ENCODE measurements at places on chromosomes 2 and 18. TPM values are rescaled to one million over a fixed set of nuclear protein-coding genes. Genes with fewer than 3 reads are reported as not detected.
A peak's percentile ranks its signal among the peaks of the same experiment; 100 is the strongest.

GRCh38 chr2:171490577-171490976, 31.7 kb upstream of the CYBRD1 start:
- DNase-seq: peak; percentile 62

DNA sequence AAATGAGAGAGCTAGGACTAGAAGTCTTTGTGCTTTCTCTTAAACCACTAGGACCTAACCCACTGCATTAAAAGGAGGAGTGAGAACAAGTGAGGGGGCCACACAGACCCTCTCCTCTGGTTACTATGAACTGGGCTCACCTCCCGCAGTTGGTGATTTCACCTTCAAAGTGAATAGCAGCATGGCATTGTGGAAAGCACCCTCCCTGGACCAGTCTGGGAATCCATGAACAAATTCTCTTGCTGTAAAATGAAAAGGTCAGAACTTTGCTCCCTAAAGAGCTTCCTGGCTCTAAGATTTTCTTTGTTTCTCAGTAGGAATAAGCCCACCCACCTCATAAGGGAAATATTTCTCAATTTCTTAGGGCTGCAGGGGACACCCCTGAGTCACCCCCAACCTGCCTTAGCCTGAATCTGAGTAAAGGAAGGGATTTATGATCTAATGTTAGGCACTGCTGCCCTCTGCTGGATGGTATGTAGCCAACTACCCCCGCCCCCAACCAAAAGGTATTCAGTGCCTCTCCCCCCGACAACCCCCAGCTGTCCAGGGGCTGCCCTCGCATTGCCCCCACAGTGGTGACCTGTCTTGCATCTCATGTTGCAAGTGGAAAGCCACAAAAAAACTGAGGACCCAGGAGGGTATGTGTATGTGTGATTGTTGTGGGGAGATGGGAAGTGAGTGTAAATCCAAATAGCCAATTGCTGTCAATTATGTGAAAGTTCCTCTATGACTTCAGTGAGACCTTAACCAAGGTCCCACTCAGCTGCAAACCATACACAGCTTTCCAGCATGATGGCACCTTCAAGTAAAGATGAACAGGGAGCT, 230.9 kb upstream of the SLC14A2 start:
- peak; percentile 58 for DNase-seq

GRCh38 chr18:52577795-52578194, 237.8 kb downstream of the DCC start:
- DNase-seq: no peak

DNA sequence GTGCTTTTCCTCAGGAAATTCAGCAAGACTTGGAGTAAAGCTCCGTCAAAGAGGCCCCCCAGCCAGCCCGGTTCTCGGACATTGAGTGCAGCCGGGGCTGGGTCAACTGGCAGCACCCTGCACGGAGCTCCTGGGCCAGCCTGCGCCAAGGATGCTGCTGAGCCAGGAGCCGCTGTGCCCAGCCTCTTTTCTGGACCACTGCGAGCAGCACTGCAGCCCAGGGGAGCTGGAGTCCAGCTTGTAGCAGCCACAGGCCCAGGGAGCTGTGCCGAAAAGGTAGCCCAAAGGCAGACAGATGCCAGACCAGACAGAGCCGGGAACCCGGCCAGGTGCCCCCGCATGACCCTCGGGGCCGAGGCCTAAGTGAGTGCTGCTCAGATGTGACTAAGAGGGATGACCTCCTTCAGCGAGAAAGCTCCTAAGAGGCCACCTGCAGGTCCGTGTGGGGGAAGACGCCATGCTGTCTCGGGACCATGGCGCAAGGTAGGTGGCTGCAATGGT, 7.3 kb downstream of the CLHC1 start:
- DNase-seq: no peak

- no peak for DNase-seq
Observed at GRCh38 chr2:71697106-71698004, 244.0 kb downstream of the DYSF start.

- DNase-seq: no peak
Observed at GRCh38 chr2:43218155-43218701, 8.2 kb downstream of the ZFP36L2 start.

GRCh38 chr18:59002974-59003594, 136.6 kb upstream of the SEC11C start:
- DNase-seq: no peak

GRCh38 chr2:120710256-120710655, 25.4 kb upstream of the GLI2 start:
- no peak for DNase-seq

GRCh38 chr18:8536231-8536630, 73.0 kb upstream of the RAB12 start:
- DNase-seq: no peak

GRCh38 chr2:111155610-111156009, 34.9 kb downstream of the BCL2L11 start:
- DNase-seq: no peak

- DNase-seq: peak; percentile 57
Observed at GRCh38 chr2:96353032-96353561, 17.5 kb downstream of the NCAPH start.

DNA sequence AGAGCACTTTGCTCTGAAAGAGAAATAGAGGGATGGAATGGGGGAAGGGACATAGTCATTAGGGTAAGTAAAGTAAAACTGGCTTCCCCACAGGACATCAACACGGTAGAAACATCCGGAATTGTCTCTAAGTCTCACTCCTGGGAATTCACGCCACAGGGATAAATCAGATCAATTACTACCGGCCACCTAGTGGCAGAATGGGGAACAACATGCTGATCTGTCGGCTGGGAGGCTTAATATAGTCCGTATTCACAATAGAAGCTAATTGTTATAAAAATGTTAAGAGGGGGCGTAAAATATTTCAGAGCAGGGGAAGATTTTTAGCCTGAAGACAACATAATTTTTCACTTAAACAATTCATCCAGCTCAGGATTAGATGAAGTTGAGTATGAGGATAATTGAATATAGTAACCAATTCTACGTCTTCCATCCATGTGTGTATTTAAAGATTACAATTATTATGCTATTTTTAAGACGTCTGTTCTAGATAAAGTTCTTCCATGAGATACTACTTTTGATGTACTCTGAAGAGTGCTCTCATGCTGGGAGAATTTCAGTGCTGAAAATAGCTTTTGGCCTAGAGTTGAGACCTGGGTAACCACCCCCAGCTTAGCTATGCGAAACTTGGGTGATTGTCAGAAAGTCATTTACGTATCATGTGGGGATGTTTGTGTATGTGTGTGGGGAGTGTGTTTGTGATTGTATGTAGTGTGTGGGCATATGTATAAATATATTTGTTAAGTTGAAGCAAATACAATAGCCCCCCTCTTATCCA, 65.7 kb downstream of the LRRTM1 start:
- DNase-seq: peak; percentile 45

DNA sequence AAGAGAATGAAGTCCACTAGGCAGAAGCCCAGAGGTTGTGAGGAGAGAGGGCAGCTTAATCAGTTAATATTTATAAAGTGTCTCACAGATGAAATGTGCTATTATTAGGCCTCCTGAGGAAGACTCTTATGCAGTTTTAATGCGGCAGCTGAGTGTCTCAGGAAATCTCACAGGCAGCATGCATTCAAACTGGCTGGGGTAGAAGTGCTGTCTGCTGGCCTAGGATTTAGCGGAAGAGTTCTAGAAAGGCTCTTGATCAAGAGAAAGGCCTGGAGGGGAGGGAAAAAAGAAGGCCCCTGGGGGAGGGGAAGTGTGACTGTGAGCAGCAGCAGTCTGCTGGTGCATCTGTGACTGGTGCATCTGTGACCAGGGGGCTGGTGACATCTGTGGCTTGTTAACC, 133.0 kb downstream of the FSHR start:
- DNase-seq: no peak

DNA sequence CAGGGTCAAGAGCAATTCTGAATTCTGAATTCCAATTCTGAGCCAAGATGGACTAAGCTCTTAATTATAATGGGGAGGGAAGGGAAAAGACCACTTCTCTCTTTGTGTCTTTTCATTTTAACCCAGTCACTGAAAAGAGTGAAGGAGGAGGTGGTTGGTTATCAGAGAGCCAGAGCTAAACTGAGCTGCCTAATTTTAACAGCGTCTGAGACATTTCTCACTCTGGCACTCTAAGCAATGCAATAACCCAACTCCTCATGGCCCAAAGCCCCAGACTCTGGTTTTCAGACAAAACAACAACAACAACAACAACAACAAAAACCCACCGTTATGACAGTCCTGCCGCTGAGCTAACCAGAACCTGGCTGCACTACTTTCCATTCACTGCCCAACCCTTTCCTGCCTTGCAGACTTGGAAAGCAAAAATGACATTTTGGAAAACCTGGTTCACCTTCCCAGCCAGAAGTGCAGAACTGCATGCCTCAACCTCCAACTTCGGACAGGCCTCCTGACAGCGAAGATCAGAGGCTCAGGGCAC, 1.0 kb downstream of the CHST10 start:
- DNase-seq: no peak

GRCh38 chr18:51188024-51188701, 9.3 kb downstream of the MEX3C start:
- DNase-seq: no peak

- DNase-seq: no peak
Observed at GRCh38 chr2:69104261-69104660, 91.3 kb downstream of the ANTXR1 start.

- no peak for DNase-seq
Observed at GRCh38 chr2:211367711-211368110, 811.3 kb downstream of the CPS1 start.

DNA sequence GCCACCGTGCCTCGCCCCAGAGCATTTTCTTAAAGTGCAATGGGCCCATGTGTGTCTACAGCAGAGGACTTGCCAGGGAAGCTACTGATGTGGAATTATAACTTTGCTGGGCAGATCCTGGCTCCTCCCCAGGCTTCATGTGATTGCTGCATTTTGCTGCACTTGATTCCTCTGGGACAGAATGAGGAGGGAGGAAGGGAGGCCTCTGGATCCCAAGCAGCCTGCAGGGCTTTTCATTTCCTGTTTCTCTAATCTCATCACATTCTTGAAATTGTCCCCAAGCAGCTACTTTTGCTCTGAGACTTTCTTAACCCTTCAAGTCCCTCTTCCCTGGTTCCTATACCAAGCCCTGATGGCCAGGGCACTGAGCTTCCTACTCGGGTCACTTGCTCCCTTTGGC, 134.4 kb upstream of the SEC11C start:
- no peak for DNase-seq

DNA sequence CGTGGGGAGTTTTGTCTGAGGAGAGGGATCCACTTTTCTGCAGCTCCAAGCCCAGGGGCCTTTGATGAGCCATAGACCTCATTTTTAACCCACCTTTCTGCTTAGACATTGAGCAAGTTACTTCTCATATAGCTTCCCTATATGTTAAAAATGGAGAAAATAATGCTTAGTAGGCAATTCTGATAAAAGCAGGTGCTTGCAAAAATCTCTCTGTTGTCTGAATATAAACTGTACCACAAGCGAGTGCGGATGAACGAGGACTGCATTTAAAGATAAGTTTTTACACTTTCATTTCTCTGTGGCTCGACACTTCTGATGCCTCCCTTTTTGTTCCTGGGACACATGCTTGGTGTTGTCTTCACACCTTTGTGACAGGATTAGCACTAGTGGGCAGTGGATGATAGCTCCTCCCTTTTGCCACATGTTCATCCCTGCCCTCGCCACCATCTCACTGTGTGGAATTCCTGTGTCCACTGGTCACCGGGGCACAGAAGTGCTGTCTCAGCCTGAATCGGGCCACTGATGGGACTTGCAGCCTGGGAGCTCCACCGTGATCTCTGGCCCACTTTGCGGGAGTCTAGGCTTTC, 1.6 kb downstream of the TYMS start:
- DNase-seq: no peak

DNA sequence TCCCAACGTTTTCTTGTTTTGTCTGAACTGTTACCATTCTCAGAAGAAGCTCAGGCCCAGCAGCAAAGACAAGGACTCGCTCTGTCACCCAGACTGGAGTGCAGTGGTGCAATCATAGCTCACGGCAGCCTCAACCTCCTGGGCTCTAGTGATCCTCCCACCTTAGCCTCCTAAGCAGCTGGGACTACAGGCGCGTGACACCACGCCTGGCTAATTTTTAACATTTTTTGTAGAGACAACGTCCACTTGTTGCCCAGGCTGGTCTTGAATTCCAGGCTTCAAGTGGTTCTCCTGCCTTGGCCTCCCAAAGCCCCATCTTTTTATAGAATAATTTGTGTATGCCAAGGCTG, 2.0 kb upstream of the SMYD5 start:
- no peak for DNase-seq

DNA sequence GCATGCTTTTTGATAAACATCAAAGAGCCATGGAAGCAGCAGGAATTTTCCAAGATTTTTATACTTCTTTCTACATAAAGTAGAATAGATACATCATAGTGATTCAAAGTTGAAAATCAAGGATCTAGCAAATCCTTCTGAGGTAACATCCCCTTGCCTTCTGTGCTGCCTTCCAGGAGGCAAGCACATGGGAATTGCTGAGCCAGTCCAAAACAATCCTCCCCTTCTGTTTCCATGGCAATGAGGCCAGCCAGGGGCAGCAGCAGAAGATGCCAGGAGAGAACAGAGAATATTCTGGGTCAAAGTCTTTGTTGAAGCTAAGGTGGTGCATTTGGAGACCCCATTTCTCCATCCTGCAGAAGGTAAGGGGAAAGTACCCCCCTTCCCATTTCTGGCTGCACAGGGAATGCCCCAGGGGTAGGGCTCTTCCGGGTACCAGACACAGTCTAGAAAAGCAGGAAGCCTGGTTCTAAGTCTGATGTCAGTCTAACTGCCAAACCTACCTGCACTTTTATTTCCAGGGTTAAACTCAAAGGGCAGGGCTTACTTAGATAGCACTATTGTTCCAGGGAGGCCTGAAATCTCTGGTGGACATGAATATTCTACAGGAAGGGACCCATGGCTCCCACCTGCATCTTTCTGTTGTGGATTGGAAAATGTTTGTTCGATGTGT, 22.1 kb downstream of the CENPA start:
- no peak for DNase-seq

- DNase-seq: no peak
Observed at GRCh38 chr2:100981011-100981410, 21.1 kb upstream of the RPL31 start.

DNA sequence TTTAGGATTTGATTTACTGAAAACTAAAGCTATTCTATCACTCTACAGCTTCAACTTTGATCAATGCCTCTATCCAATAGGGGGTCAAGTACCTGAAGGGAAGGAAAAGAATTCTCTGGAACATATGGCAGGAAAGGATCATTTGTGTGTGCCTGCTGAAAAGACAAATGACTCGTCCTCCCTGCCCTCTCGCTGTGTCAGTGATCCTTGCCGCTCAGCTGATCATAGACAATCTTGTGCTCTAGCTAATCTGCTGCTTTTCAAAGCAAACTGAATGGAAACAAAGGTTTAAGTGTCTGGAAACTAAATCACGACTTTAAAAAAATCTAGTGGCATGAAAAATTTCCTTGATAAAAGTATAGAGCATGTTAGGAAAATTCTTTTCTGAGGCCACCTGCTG, 75.6 kb upstream of the CPO start:
- no peak for DNase-seq

The VWA3B gene
- total RNA-seq: 0.18 TPM

The STK17B gene
- total RNA-seq: 1.5 TPM

The VAMP8 gene
- 69.9 TPM for total RNA-seq

The SMAD7 gene
- total RNA-seq: 12.4 TPM

The ANKRD30BL gene
- not detected for total RNA-seq

The SIX3 gene
- total RNA-seq: not detected

The UCN gene
- 2.2 TPM for total RNA-seq

The NTSR2 gene
- total RNA-seq: not detected

The SAG gene
- total RNA-seq: not detected
